PC-3 (cell line): ENCODE measurements at places on chromosomes 11 and 22. TPM values are rescaled to one million over a fixed set of nuclear protein-coding genes. Genes with fewer than 3 reads are reported as not detected.
A peak's percentile ranks its signal among the peaks of the same experiment; 100 is the strongest.

The ZBTB16 gene
- not detected in 2 replicates for total RNA-seq

DNA sequence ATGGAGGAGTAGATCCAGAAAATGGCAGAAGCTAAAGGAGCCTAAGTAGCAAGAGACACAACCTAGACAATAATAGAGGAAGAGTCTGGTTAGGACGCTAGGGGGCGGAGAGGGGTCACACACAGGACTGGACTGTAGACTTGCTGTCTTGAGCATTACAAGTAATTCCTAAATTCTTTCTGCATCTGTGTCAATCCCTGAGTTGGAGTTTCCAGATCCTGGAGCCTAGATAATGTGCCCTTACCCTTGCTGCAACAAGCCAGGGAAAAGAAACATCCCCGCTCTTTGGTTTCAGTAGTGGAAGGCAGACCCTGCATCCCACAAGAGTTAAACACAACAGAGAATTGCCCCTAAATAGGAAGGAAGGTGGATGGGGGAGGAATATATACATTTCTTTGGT lies 14.9 kb upstream of the CCDC73 start:
- H3K36me3 ChIP-seq: no peaks in the 10 kb centered on the region
- no peaks in the 10 kb centered on the region for H3K27me3 ChIP-seq
- DNase-seq: peak; percentile 84
- no peaks in the 10 kb centered on the region; the same call in 1 of the 2 replicates for H3K4me1 ChIP-seq

DNA sequence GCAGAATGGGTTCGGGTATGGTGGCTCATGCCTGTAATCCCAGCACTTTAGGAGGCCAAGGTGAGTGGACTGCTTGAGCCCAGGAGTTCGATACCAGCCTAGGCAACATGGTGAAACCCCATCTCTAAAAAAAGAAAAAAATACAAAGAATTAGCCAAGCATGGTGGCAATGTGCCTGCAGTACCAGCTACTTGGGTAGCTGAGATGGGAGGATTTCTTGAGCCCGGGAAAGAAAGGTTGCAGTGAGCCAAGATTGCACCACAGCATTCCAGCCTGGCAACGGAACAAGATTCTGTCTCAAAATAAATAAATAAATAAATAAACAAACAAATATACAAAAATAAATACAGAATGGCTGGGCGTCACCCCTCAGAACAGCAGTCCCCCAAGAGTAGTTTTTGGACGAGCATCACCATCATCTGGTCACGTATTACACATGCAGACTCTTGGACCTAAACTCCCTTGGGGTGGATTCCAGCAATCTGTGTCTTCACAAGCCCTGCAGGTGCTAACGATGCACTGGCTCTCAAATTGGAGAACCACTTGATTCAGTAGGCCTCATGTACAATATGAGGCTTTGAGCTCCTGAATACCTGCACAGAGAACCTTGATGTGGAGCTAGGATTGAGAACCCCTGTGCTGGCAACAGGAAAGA lies 33.5 kb downstream of the CLMP start:
- H3K27ac ChIP-seq: no peak overlapping the region
- H3K36me3 ChIP-seq: peaks cover 3% of the 10 kb centered on the region; the same call in 1 of the 2 replicates
- H3K27me3 ChIP-seq: no peaks in the 10 kb centered on the region
- H3K4me3 ChIP-seq: no peak overlapping the region
- peaks cover 28% of the 10 kb centered on the region for H3K4me1 ChIP-seq

DNA sequence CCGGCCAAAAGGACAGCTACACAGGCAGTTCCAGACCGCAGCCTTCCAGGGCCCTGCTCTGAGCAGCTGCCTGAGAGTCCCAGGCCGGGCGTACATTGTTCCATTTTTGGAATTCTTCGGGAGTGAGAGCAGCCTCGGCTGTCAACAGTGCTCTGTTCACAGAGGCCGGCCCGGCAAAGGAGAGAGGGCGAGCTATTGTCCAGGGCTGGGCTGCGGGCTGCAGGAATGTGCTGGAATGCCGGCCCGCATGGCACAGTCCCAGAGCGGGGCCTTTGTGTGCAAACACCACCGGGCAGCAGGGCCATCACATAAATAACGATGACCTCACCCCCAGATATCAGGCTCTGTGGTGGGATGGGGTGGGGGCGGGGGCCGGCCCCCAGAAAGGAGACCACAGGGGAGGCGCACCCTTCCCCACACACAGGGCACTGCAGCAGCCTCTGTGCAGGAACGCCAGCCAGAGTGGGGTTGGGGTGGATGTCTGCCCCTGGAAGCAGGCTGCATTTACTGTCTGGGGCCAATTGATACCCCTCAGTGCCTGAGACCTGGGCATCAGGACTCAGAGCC lies 15.8 kb downstream of the LINC01488 start:
- H3K4me1 ChIP-seq: peaks cover 14% of the 10 kb centered on the region
- no peak overlapping the region for H3K4me3 ChIP-seq
- no peaks in the 10 kb centered on the region for H3K27me3 ChIP-seq
- H3K27ac ChIP-seq: no peak overlapping the region
- peak; percentile 90 for DNase-seq
- H3K36me3 ChIP-seq: no peaks in the 10 kb centered on the region

DNA sequence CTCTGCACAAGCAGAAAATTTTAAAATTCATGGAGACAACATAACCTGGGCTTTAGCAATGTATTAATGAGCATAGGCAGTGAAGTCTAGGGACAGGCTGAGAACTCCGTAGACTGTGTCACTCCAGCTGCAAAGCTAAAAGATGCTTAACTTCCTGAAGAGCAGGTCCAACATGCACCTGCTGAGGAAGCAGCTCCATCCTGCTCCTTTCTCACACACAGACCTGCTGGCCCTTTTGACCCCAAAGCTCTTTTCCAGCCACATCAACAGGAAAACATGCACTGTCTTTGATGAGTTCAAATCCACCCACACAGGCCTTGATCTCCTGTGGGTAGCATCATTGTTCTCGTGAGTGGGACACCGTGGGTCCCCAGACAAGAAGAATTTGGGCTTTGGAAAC lies 36.0 kb downstream of the SYN3 start:
- H3K27ac ChIP-seq: no peak overlapping the region
- H3K4me1 ChIP-seq: no peaks in the 10 kb centered on the region
- H3K27me3 ChIP-seq: no peaks in the 10 kb centered on the region
- no peak for DNase-seq

DNA sequence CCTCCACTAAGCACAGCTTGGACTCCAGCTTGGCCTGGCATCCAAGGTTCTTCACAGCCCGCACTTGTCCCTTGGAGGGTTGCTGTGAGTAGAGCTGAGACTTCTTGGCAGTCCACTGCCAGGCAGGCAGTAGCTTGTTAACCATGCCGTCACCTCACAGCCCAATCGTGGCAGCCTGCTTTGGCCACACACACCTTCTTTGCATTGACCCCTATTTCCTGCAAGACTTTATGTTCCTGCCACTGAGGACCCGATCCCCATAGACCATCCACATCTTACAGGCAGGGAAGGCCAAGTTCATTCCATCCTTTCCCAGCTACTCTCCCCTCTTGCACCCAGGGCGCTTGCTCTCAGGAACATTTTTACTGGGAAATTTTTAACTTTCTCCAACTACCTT lies 2.5 kb upstream of the PYGM start:
- no peaks in the 10 kb centered on the region for H3K4me1 ChIP-seq
- no peak for DNase-seq
- H3K27ac ChIP-seq: no peak overlapping the region
- peaks cover 40% of the 10 kb centered on the region for H3K36me3 ChIP-seq
- no peak overlapping the region for H3K4me3 ChIP-seq

- DNase-seq: no peak
- no peak overlapping the region for H3K4me3 ChIP-seq
- H3K27ac ChIP-seq: no peak overlapping the region
- H3K36me3 ChIP-seq: peaks cover 4% of the 10 kb centered on the region; the same call in 1 of the 2 replicates
Measured at GRCh38 chr11:65414776-65415498, 7.7 kb upstream of the NEAT1 start.

GRCh38 chr22:31321421-31321820 lies 24.7 kb downstream of the PATZ1 start:
- H3K27me3 ChIP-seq: no peaks in the 10 kb centered on the region
- no peak for DNase-seq
- no peak overlapping the region for H3K4me3 ChIP-seq
- no peaks in the 10 kb centered on the region for H3K4me1 ChIP-seq

- no peaks in the 10 kb centered on the region for H3K36me3 ChIP-seq
- H3K27ac ChIP-seq: peak overlapping the region; percentile 96
- peak overlapping the region; percentile 74 for H3K4me3 ChIP-seq
Measured at GRCh38 chr22:46055911-46056545, 79.1 kb upstream of the WNT7B start.
